ENCODE measurements at places on chromosomes 4 and X.

- no peak for DNase-seq
Measured at GRCh38 chr4:36128689-36129088, 115.6 kb downstream of the ARAP2 start.

DNA sequence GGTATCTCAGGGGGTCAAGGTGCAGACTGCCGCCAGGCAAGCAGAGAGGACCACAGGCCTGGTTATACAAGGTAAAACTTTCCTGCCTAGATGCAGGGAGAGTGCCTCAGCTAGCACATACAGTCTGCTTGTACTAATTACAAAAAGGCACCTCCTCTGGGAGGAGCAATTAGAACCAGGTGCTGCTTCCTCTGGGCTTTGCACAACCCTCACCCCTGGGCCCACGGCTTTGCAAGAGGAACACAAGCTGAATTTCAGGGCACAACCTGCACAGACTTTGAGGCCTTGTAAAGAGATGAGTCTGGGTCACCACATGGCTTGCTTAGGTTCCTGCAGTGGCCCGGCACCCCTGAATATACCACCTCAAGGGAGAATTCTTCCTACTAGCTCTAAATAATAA, 9.2 kb upstream of the CITED1 start:
- no peak for DNase-seq

DNA sequence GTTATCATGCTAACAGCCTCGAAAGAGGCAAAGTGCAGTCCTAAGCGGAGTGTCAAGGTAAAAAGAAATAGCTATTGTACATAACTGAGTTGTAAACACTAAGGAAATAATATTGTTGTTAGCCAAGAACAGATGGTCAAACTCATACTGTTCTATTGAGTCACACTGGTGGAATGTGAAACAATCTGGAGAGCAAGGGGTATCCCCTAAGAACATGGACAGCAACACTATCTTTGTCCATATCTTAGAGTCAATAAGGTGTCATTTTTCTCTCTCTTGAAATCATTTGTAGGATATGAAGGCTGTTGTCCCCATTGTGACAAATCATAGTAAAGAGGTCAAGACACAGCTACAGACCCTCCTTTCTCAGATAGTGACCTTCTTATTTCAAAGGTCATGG, 4.5 kb upstream of the PDGFC start:
- peak; percentile 55 for DNase-seq

- DNase-seq = no peak
Measured at GRCh38 chr4:30256116-30256832, 463.9 kb upstream of the PCDH7 start.

GRCh38 chr4:37909332-37910090, 18.6 kb downstream of the TBC1D1 start:
- DNase-seq = no peak

- DNase-seq = no peak
Measured at GRCh38 chr4:21514022-21514694, 434.4 kb downstream of the KCNIP4 start.

DNA sequence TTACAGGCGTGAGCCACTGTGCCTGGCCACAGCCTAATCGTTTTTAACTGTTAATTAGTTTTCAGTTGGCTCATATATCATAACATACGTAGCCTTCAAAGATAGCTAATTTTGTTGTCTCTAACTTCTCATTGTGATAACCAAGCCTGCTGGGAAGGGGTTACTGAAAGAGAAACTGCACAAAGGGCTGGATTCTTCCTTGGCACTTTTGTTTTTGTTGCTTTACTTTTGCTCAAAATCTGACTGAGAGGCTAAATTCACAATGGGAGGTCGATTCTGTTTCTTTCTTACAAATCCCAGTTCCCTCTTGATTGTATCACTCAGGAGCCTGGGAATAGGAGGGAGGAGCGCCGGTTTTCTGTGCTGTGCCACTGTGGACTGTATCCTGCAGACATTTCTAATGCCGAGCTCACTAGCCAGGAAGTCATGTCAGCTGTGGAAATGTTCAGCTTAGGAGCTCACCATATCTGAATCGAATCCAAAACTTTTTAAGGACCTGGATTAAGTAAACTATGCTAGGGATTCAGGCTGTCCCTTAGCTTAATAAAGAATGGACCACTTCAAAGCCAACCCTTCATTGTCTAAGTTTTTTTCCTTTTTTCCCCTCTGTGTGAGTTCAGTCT, 120.5 kb upstream of the FAT1 start:
- peak; percentile 36 for DNase-seq

DNA sequence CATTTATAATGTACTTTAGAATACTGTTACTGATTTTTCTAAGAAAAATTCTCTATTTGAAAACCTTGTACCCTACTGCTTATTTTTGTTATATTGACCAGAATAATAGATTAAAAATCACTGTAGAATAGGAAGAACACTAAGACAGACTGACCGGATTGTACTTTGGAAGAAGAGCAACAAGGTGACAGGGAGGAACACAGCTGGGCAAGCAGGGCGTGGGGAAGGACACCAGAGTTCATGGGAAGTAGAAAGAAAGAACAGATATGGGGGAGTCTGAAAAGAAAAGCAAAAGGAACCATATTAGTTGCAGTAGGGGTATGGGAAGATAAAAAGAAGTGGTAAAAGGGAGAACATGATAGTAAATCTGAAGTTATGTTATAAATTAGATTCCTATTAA, 38.6 kb downstream of the TXK start:
- no peak for DNase-seq

GRCh38 chr4:82890528-82890900, 439 bp downstream of the SEC31A start:
- DNase-seq = no peak

GRCh38 chrX:81577028-81577427, 375.1 kb downstream of the SH3BGRL start:
- DNase-seq = no peak

- peak; percentile 87 for DNase-seq
Measured at GRCh38 chrX:72131317-72132294, at the start of gene RTL5. RTL5 (minus strand) TSS chrX:72131915.

GRCh38 chrX:34562006-34562405, 95.1 kb downstream of the TMEM47 start:
- no peak for DNase-seq

DNA sequence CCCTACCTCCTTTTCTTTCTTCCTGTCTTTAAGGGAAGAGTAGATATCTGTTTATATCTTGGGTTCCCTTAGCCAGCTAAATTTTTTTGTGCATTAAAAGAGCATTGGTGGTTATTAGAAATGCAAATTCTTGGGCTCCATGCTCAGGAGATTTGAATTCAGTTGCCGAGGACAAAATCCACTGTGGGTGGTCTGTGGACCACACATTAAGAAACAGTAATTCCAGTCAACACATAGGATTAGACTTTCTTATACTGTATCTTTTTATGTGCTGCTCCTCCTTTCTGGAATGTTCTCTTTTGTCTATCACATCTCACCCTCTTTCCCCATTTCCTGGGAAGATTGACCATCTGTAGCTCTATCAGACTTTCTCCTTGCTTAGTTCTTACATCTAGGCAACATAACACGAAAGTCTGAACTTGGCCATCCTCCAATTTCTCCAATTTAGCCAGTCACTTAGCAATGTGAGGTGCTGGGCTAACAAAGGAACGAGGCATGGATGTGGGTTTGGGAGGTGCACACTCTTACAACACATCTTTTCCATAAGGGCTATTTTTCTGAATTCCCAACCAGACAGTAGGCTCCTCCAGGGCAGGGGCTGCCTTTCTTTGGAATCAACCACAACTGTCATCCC, 5.3 kb upstream of the PDLIM3 start:
- DNase-seq = no peak

DNA sequence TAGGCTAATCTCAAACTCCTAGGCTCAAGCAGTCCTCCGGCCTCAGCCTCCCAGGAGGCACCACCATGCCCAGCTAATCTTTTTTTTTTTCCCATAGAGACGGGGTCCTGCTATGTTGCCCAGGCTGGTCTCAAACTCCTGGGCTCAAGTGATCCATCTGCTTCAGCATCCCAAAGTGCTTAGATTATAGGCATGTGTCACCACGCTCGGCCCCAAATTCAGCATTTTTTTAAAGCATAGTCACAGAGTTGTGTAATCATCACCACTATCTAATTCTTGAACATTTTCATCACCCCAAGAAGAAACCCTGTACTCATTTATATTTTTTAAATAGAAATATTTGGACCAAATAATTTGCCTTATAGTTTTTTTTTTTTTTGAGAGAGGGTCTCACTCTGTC, 10.3 kb downstream of the CENPI start:
- DNase-seq = no peak

DNA sequence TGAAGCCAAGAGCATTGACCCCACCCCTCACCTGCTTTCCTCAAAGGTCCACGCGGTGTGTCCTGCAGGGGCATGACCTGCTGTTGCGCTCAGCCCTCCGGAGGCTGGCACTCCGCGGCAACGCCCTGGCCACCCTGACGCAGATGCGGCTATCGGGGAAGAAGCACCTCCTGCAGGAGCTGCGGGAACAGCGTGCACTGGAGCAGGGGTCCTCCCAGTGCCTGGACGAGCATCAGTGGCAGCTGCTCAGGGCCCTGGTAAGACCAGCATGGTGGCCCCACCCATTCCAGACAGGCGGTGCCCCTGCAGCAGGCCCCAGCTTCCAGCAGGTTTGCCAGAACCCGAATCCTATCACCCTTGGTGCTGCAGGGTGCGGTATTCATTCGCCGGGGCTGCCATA, 86.0 kb downstream of the EVC start:
- no peak for DNase-seq

- DNase-seq = no peak
Measured at GRCh38 chr4:103204111-103204510, 6.0 kb upstream of the CENPE start.

- DNase-seq = no peak
Measured at GRCh38 chr4:159552979-159553768, 450.3 kb downstream of the RAPGEF2 start.

DNA sequence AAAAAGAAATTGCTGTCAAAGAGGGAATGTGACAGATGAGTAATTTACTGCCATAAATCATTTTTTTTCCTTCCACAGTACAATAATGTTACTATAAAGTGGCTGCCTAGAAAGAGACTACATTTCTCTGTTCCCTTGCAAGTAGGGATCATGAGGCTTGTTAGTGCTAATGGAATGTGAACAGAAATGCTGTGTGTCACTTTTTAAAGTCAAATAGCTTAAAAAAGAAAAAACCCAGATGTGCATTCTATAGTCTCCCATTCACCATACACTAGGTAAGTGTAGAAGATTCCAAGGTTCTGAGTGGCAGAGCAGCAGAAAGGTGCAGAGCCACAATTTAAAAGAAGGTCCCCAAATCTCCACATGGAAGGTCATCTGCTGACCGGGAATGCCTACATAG, 328.4 kb downstream of the CAMK2D start:
- DNase-seq = no peak

DNA sequence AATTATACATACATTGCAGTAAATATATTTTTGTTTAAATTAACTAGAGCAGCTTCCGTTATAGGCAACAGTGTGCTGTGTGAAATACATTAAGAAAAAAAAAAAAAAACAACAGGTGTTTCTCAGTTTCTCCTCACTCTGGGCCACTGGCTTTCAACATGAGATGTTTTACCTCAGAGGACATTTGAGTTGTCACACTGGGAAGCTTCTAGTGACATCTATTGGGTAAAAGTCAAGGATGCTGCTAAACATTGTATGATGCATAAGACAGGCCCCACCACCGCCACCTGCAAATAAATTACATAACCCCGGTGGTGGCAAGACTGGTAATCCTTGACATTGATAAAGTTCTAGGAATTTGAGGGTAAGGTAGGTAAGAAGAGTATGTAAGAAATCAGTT, 1512.2 kb downstream of the C4orf33 start:
- no peak for DNase-seq

GRCh38 chr4:114334884-114335330, 263.7 kb upstream of the UGT8 start:
- DNase-seq = no peak

Measured in AG08396 (cell line).